ENCODE measurements at places on chromosomes 11 and 22. TPM values are rescaled to one million over a fixed set of nuclear protein-coding genes. Genes with fewer than 3 reads are reported as not detected.

The UBQLN3 gene
- not detected for total RNA-seq

The UFD1 gene
- total RNA-seq = 68.5 TPM

The POTEH gene
- total RNA-seq = not detected

The DEFB131B gene
- total RNA-seq = not detected

The KREMEN1 gene
- total RNA-seq = 0.67 TPM

The SESN3 gene
- total RNA-seq = 5.3 TPM

The KRTAP5-9 gene
- 0.20 TPM for total RNA-seq

The DDX25 gene
- not detected for total RNA-seq

The OPCML gene
- not detected for total RNA-seq
